Left renal cortex interstitium (tissue), 4 donors: ENCODE measurements at places on chromosomes 3 and 15. TPM values are rescaled to one million over a fixed set of nuclear protein-coding genes. Genes with fewer than 3 reads are reported as not detected.

DNA sequence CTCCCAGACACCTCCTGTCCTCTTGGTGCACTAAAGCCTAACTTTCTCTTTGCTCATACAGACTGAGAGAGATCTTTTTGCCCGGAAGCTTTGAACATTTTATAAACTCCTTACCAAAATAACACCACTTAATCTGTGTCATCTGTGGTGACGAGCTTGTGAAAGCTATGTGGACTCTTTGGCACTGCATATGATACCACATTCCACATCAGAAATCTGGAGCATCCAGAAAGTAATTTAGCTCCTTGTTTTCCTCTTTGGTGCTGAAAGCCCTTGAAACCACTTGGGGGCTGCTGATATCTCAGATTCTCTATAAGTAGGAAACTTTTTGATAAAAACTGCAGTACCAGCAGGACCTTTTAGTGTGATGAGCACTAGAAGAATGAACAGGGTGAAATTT is 128.3 kb downstream of the ALCAM start:
- no peak for DNase-seq

DNA sequence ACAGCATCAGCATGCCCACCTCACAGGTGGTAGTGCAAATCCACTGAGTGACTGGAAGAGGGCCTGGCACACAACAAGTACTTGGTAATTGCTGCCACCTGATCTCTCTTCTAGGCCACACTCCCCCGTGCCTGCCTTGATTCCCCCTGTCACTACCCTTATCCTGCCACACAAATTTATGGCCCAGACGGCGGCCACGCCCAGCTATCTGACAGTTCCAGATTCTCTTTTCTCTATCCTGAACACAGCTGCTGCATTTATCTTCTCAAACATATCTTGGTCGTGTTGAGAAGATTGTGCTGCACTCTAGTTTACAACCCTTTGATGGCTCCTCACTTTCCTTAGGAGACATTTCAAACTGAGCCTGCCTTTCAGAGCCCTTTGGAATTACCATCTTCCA is 585.2 kb downstream of the NTRK3 start:
- no peak for DNase-seq

GRCh38 chr15:55250941-55251340 is 38.7 kb downstream of the RAB27A start:
- no peak for DNase-seq

GRCh38 chr15:76470691-76471090 is 134.1 kb downstream of the ISL2 start:
- no peak for DNase-seq

DNA sequence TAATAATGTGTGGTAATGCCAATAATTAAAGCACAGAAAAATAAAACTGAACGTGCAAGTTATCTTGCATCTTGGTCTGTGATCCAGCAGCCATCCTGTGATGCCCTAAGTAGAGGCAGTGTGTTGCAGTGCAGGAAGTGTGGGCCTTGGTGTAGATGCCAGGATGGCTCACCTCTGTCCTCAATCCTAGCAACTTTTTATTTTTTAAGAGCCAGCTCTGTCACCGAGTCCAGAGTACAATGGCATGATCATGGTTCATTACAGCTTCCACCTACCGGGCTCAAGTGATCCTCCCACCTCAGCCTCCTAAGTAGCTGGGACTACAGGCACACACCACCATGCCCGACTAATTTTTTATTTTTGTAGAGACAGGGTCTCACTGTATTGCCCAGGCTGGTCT is 7.6 kb downstream of the BAHD1 start:
- no peak for DNase-seq

- DNase-seq = no peak
Observed at GRCh38 chr3:175007306-175007705, 148.2 kb downstream of the NAALADL2 start.

DNA sequence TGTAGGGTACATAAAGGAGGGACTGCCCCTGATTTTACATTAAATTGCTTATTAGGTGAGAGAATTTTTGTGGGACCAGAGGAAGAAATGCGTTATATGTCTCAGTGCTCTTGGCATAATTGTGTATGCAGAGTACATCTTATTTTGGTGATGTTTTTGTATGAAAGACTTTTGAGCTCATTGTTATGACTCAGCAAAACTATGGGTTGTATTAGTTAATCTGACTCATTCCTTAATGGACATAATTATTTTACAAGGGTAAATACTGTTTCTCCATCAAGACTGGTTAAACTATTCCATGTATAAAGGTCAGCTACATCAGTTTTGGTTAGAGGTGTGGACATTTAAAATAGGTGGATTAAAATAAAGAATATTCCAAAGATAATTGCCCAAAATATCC is 156.8 kb downstream of the ALCAM start:
- no peak for DNase-seq

GRCh38 chr3:18438586-18438985 is 13.4 kb upstream of the SATB1 start:
- no peak for DNase-seq

- no peak for DNase-seq
Observed at GRCh38 chr15:101207867-101208288, 44.0 kb downstream of the CHSY1 start.

- DNase-seq = no peak
Observed at GRCh38 chr15:99414755-99415731, 150.7 kb upstream of the MEF2A start.

GRCh38 chr3:11953350-11953749 is 50.8 kb upstream of the SYN2 start:
- DNase-seq = no peak

GRCh38 chr3:120311863-120312794 is 27.1 kb upstream of the GPR156 start:
- no peak for DNase-seq

- no peak for DNase-seq
Observed at GRCh38 chr3:132459551-132459950, 42.2 kb downstream of the DNAJC13 start.

- DNase-seq = no peak
Observed at GRCh38 chr3:123503203-123503602, 54.3 kb upstream of the ADCY5 start.

DNA sequence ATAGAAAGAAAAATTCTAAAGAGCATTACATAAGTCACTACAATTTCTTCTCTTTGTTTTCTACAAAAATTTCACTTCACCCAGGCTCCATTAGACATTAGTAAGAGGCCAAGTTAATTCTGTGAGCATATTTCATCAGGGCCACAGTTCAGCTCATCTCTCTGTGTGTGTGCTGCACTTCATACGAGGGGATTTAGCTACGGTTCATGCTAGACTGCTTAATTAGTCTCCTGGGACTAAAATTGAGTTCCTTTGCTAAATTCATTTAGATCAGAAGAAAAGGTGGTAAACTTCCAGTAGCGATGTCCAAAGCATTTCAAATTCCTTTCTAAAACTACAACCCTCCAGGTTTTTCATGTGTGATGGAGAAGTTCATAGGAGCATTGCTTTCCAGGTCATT is 83.1 kb upstream of the SETMAR start:
- no peak for DNase-seq

DNA sequence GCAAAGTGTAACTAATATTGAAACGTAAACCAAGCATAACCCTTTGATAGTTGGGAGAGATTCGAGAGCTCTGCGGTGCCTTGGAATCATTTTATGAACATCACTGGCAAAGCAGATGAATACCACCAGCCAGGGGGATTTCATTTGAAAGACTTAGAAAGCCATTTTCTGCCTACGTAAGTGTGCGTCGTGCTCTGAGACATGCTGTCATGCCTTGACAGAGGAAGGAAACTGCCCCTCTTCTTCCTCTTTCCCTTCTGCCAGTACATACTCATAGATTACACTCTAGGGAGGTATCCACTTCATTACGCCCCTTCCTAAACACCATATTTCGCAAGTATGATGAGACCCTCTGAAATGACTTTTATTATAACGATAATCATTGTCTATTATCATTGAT is 3.3 kb upstream of the MTHFS start:
- DNase-seq = no peak

DNA sequence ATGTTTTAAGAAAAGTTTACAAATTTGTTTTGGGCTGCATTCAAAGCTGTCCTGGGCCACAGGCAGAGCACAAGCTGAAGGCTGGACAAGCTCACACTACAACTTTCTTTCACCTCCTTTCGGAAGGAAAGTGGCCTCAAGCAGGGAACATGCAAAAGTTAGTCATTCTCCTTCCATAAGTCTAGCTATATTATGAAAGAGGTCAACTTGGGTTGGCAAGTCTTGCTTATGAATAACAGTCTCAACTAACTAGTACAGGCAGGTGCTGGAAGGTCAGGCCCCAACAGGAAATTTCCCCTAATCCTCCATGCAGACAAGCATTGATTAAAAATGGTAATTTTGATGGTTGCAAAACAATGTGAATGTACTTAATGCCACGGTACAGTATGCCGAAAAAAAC is 69.4 kb downstream of the OSBPL10 start:
- DNase-seq = no peak

DNA sequence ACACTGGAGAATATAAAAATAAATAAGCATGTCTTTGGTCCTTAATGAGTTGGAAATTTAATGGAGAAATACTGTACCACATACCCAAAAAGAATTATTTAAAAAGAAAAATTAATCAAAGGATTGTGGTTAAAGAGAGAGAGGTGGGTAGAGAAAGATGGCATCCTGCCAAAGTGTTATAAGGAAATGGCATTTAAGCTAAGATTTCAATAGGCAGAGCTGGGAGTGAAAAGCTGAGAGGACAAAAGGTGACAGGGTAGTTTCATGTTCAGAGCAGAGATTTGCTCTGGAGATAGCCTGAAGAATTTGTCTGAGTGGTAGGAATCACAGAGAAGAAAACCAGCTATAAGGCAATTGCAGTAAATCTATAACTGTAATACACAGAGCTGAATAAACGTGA is 181.0 kb downstream of the SI start:
- no peak for DNase-seq

- DNase-seq = no peak
Observed at GRCh38 chr3:58190882-58191281, 19.9 kb downstream of the DNASE1L3 start.

- DNase-seq = no peak
Observed at GRCh38 chr3:151307131-151307530, 9.5 kb downstream of the GPR87 start.

DNA sequence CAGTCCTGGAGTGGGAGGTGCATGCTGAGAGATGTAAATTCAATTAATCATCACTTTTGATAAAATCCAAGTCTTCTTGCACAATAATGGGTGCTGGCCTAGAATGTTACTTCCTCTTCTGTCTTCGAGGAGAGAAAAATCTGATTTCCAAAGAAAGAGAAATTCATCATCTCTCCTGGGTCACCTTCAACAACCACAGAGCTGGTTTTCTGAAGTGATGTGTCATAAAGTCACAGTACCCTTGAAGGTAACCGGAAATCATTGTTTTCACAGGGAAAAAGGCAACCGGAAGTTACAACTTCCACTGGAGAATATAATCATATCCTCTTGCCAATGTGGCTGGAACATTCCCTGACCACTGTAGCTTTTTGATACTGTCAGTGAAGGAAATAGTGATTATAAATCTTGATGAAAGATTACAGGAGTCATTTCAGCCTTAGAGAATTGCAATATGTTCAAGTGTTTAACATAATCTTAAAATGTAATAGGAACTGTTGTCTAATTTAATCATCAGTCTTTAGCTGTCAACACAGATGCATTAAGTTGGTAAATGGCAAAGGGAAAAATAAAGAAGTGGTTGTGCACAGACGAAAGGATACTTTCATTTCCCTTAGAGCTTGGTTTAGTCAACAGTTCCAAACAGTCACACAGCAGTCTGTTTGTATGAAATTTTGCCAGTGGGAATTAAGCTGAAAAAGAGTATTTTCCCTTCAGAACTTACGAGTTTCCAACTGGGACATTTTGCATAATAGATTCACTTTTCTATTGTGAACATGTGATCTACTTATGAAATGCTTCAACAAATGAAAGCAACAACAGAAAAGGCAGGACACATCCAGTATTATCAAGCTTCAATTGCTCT is 106.5 kb upstream of the SLC4A7 start:
- no peak for DNase-seq

DNA sequence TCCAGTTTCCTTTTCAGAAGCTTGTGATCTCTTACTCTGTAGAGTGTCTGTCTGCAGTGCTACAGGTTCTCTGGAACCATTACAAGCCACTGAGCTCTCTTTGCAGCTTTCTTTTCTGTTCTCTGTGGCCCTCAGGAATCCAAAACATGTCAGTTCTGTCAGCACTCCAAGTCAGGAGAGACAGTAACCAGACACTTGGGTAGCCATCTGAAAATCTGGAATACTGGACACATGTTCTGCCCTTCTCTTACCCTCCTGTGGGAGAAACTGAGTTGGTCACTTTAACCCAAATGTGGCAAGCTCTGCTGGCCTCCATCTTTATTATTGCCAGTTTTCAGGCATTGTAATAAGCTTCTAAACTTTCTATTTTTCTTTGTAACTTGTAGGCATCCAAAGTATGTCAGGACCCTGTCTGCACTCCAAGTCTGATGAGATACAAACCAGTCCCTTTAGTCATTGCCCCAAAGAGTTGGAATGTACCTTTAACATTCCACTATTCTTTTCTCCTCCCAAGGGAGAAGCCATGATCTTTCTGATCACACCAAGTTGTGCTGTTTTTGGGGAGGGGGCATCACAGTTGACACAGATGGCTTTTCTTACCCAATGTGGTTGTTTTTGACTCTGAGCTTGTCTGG is 183.7 kb downstream of the DPH6 start:
- DNase-seq = no peak

Gene HCN4
- 0.78 TPM for polyA plus RNA-seq

Gene RNU6-1
- not detected for polyA plus RNA-seq

Gene CSPG5
- polyA plus RNA-seq = 1.2 TPM

Gene ARPP21
- 1.2 TPM for polyA plus RNA-seq

Gene FBXW12
- polyA plus RNA-seq = 0.11 TPM

Gene CCNB2
- 37.7 TPM for polyA plus RNA-seq

Gene TPRG1
- polyA plus RNA-seq = 0.45 TPM

Gene GRAMD1C
- polyA plus RNA-seq = 18.0 TPM

Gene ADAMTS17
- polyA plus RNA-seq = 2.0 TPM

Gene MOBP
- not detected for polyA plus RNA-seq

Gene IL5RA
- 0.49 TPM for polyA plus RNA-seq

Gene PSTPIP1
- 1.3 TPM for polyA plus RNA-seq

Gene EFCC1
- 3.1 TPM for polyA plus RNA-seq

Gene THRB
- polyA plus RNA-seq = 28.7 TPM

Gene NR2F2
- 358 TPM for polyA plus RNA-seq

Gene ZNF860
- polyA plus RNA-seq = 2.7 TPM

Gene TIPARP
- 30.2 TPM for polyA plus RNA-seq
